NCI-H69 (cell line): ENCODE measurements at places on chromosomes 16 and 17.

DNA sequence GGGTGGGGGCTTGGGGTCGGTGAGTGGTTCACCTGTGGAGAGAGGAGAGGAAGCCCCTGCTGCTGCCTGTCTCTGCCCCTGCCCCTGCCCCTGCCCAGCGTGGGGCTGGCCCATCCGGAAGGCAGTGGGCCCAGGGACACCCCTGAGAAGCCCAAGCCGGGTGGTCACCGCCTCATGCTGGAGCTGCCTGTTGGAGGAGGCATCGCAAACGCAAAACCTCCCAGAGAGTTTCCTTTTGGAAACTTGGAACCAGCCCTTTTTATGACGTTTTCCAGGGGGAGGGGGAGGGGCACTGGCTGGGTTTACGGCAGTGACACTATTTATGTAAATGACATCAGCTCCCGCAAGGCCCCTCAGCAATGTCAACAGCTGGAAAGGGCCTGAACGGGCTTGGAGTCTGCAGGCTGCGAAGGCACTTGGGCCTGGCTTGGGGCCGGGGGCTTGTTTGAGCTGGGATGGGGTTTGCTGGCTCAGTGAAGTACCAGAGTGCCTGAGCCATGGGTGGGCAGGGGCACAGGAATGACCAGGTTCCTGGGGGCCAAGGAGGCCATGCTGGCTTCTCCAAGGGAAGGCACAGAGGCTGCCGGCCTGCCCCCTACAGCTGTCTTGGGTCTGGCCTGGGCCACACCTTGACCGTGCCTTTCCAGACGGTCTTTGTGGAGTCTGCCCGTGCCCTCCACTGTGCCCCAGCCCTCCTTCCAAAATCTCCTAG lies 219.5 kb downstream of the NTN1 start:
- DNase-seq: no peak

DNA sequence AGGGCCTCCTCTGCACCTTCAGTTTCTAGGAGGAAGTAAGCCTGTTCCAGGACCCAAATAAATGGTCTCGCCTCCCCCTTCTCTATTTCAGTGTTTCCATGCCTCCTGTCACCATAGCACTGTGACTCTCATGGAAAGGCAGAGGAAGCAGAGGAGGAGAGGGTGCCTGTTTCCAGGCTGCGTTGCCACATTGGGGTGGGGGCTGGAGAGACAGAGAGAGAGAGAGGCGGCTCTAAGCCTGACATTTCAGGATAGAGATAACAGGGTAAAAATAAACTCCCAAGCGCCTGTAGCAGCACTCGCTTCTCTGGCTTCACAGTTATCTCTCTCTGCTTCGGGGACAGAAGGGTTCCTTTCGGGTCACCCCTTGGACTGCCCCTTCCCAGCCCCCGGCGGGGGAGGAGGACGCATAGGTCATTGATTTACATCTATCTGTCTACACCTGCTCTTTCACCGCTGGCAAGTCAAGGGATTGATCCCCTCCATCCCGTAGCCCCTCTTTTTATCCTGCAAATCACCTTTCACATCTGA lies 71.2 kb upstream of the MRTFB start:
- no peak for DNase-seq

DNA sequence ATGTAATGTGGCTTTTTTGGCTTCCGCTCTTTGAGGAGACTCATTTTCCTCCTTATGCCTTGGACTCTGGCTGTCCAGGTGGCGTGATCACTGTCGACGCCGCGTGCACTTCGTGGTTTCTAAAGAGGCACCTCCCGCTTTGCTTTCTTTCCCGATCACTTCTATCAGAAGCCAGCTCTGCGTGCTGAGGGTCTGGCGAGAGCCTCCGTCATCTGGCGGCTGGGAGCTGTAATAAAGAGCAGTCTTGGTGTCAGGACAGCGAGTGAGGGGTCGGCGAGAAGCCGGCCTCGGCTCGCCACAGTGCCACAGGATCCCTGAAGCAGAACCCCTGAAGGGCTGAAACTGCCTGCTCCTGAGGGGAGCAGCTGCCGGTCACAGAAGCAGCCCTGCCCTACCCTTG lies 7.4 kb downstream of the ZNF750 start:
- DNase-seq: no peak

- DNase-seq: no peak
Observed at GRCh38 chr17:73623818-73624217, 20.4 kb downstream of the SDK2 start.

DNA sequence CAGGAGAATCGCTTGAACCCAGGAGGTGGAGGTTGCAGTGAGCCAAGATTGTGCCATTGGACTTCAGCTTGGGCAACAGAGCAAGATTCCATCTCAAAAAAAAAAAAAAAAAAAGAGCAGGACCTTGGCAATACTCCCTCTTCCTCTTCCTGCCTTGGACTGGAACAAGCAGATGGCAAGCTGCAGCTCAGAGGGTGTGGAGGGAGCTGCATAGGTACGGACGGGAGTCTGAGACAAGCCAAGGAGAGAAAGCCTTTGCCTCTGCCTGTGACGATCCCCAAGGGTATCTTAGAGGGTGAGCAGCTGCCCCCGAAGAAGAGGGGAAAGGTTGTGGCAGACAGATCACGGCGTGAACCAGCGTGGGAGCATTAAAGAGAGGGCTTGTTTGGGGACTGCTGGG lies 109.2 kb downstream of the AIPL1 start:
- no peak for DNase-seq

- no peak for DNase-seq
Observed at GRCh38 chr16:27195941-27196595, 7.3 kb upstream of the KDM8 start.

DNA sequence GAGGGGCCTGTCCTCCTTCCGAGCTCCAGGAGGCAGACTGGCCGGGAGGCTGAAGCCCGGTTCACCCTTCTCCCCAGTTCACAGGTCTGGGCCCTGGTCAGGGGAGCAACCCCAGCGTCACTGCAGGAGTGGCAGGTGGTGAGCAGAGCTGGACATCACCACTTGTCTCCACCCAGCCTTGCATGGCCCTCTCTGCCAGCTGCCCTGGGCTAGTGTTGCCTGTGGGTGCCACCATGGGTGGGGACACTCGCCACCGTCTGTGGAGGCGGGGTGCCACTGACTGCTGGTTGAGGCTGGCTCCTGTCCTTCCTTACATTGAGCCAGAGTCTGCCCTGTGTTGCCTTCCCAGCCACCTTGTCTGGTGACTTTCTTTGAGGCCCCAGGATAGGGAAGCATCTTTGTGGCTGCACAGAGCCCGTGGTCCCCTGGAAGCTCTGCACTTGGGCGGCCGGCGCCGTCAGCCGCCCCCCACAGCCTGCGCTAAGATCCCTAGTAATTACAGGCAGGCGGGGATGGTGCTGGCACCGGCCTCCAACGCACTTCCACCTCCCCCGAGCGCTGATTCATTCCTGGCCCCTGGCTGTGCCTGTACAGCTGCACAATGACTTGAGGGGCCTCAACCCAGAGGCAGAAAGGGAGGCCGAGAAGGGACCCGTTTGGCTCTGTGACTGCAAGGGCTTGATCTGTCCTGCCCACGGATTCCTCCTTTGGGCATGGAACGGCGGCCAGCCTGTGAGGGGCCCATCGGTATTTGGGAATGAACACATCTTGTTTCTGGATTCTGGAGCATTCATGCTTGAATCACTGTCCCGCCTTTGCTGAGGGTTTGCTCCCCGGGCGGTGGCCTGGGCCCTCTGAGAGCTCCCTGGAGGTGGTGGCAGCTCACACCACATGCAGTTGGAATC lies 5.2 kb downstream of the BAIAP2 start:
- peak; percentile 87 for DNase-seq

GRCh38 chr16:66409156-66409555 lies 17.9 kb upstream of the BEAN1 start:
- no peak for DNase-seq

DNA sequence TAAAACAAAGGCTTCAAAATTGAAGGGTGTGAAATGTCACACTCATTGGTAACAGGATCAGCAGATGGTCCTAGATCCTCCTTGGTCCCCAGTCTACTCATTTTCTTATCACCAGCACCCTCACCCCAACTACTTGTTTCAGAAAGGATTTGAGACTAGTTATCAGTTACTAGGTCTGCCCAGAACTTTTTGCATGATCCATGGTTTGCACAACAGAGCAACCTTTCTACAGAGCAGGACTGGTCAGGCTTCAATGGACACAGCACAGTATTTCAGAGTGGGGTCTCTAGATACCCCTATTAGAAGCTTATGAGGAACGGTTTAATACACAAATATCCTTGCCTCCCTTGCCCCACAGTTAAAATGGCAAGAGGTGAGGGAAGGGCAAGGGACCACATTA lies 25.6 kb downstream of the TTC19 start:
- no peak for DNase-seq

GRCh38 chr17:79778504-79779083 lies 646 bp downstream of the CBX2 start:
- peak; percentile 80 for DNase-seq

- peak; percentile 21 for DNase-seq
Observed at GRCh38 chr16:87295259-87295658, 21.9 kb downstream of the C16orf95 start.

DNA sequence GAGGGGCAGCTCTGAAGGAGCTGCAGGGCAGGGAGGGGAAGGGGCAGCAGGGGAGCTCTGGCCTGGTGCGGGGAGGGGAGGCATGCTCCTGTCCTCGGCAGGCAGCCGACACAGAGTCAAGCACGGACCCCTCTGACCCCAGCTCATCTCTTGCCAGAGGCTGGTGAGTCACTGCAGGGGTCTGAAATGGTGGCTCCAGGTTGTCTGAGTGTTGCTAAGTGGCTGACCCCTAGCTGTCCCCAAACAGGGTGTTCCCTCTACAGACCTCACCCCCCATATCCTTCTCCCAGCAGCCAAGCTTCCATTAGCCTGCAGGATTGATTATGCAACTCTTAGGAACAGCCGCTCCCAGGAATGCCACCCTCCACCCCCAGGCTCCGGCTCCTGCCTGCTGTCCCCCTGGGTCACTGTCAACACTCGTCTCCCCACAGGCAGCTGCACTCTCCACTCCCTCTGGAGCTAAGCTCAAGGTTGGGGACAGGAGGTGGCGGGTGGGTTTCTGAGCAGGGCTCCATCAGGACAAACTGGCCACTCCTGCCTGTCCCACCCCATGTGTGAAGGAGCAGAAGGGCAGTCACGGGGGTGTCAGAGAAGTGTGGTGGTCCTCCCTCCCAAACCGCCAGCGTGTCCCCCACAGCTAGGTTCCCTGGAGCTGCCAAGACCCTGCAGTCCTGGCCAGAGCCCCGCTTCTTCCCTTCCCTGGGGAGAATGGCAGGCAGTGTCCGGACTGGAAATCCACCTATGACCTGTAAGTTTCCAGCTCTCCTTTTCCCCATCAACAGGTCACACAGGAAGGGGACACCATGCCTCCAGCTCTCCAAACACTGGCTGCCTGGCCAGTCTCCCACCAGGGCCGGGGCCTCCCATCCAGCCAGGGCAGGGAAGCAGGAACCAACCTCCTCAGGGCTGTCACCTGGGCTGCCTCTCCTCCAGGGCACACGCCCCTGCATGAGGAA lies 1.0 kb downstream of the MYLK3 start:
- peak; percentile 71 for DNase-seq

DNA sequence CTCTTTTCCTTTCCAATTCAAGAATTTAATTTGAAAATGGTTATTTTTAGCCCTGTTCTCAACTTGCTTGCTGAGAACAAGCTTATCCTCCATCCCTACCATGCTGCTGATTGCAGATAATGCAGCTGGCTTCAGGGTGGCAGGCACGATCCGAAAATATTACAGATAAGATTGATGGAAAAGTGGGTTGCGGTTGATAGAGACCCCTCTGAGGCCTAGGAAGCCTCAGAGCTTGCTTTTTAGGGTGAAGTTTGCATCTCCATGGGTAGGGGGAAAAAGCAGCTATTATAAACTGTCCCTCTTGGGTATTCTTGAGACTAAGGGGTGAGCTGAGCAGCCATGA lies 116.5 kb upstream of the GOT2 start:
- DNase-seq: no peak

GRCh38 chr16:49292413-49292812 lies 10.8 kb upstream of the CBLN1 start:
- DNase-seq: no peak

GRCh38 chr16:3575491-3575890 lies 1.7 kb downstream of the NLRC3 start:
- no peak for DNase-seq

- no peak for DNase-seq
Observed at GRCh38 chr16:22093996-22094395, 1.7 kb downstream of the VWA3A start.
